ENCODE measurements at places on chromosomes 6 and 20.

- DNase-seq = no peak
These were observed 160.8 kb downstream of the ZDHHC14 start for GRCh38 chr6:157541618-157542413.

DNA sequence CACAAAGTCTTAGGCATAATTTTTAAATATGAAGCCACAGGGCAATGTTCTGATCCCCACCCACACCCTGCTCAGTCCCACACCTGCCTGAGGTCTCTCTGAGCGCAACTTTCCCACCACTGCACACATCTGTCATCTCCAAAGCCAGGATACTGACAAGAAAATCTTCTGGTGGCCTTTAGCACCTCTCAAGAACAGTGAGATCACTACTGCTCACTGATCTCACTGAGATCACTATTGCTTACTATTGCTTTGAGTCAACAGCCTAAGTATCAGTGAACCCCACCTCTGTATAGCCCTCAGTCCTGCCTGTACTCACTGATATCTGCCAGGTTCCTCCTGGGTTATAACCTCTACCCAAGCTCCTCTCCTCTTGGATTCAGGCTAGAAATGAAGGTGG is 6.4 kb downstream of the TNFRSF21 start:
- no peak for DNase-seq

DNA sequence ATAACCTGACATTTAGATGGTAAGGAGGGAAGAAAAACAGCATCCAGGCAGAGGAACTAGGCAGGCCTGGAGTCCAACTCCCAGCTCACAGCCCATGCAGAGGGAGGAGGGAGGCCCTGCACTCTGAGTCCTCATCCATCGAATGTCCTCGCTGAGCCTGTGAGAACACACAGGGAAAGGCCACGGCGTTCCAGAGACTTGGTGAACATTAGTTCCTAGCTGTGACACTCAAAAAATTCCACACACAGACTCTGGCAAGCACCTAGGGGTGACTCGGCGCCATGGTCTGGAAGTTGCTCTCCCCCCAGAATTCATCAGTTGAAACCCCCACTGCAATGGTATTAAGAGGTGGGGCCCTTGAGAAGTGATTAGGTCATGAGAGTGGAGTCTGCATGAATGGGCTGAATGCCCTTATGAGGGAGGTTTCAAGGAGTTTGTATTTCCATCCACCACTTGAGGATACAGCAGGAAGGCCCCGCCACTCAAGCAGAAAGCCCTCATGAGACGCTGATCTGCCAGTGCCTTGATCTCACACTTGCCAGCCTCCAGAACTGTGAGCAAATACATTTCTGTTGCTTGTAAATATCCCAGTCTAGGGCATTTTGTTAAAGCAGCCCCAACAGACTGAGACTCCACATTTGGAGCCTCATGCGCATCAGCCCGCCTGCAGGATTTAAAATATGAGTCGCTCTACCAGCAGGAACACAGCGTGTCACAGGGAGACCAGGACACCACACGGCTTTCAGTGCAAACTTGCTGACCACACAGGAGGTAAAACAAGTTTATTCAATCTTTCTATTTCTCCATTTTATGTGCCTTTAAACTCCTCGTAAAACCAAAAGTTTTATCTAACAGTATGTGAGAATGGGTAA is 73.9 kb downstream of the WDR27 start:
- DNase-seq = no peak

GRCh38 chr6:1594445-1595200 is 15.1 kb upstream of the FOXC1 start:
- DNase-seq = no peak

DNA sequence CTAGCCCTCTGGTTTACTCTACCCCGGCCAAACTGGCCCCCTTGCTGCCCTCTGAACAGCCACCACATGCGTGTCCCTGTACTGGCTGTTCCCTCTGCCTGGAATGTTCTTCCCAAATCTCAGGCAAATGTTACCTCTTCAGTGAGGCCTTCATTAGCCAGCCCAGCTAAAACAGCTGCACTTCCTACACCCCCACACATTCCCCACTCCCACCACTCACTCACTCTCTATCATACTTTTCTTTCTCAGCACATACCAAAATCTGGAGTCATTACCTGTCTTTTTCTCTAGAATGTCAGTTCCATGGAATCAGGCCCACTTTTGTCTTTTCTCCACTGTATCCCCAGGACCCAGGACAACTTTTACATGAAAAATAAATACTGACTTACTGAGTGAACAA is 401.2 kb upstream of the SULF2 start:
- no peak for DNase-seq

GRCh38 chr6:14921170-14921569 is 324.7 kb upstream of the JARID2 start:
- DNase-seq = no peak

DNA sequence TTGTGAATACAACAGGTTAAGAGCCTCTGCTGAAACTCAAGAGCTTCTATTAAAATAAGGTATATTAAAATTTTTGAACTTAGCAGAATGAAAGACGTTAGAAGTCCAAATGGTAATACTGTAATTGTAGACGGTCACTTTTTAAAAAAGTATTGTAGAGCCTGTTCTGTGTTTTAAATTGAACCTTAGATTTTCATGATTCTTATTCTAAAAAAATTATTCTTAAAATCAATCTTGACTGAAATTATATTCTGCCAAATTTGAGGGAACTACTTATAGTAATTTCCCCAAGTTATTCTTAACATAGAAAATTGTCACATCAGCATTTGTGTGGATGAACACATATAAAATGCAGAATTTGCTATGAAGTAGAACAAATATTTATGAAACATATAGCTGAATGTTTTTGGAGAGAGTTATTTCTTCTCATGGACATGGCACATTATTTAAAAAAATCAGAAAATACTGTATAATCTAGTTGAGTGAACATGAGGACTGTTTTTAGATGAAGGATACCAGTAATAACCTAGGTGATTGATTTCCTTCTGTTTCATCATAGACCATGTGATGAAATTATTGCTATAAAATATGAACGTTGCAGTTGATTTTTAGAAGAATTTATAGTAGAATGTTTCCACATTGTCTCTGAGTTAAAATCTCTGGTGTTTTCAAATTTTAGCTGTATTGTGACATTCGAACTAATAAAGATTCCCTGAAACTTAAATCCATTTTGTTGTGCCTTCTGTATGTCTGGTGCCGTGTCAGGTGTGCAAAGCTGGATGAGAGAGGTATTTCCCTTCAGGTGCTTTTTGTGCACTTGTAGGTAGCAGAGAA is 2.8 kb downstream of the TBPL1 start:
- DNase-seq = no peak

GRCh38 chr20:61956396-61957342 is 109.0 kb downstream of the TAF4 start:
- DNase-seq = no peak

DNA sequence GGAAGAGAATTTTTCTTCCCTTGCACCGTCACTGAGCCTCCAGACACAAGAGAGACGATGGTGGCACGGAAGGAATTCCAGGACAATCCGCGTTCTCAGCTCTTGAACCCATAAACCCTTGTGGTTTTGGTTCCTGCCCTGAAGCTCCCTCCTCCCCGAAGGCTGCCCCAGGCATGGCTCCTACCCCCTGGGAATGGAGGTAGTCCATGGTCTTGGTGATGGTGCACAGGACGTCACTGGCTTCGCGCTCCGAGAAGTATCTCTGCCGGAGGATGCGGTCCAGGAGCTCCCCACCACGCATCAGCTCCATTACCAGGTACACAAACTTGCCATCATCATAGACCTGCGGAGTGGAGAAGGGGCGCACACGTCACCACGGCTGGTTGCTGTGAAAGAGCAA is 47.5 kb upstream of the MPC1 start:
- no peak for DNase-seq

DNA sequence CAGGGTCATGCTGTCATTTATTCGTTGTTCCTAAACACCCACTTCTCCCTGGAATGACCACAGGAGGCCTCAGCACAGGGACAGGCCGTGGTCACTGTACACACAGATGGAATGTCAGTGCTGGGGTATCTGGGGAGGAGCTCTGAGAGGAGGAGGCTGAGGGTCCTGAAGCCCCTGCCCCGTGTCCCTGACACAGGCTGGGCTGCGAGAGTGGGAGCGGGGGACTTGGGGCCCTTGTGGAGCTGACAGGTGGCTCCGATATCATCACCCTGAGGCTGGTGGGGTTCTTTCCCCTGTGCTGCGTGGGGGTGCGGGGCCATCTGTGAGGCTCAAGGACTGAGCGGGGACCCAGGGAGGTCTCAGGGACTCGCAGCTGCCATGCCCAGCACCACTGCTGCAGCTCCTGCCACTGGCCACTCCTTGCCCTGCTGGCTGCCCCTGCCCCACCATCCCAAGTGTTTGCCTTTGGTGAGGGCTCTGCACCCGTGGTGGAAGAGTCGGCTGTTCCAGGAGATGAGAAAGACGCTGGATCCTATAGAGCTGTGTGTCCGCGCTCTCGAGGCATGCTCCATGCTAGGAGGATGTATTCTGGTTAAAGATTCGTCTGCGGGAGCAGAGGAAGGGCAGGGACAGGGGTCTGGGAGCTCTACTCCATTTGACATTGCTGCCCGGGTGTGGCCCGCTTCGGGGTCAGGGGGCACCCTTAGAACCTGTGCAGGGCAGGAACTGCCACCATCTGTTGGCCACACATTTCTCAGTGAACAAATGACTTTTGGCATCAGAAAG is 18.9 kb downstream of the NPEPL1 start:
- DNase-seq = no peak

Measured in NCI-H2107 (cell line).